CD4-positive, alpha-beta T cell (primary cell): ENCODE measurements at places on chromosomes 2 and 18.

GRCh38 chr2:209138079-209138478, 285.8 kb upstream of the MAP2 start:
- DNase-seq, result no peak

DNA sequence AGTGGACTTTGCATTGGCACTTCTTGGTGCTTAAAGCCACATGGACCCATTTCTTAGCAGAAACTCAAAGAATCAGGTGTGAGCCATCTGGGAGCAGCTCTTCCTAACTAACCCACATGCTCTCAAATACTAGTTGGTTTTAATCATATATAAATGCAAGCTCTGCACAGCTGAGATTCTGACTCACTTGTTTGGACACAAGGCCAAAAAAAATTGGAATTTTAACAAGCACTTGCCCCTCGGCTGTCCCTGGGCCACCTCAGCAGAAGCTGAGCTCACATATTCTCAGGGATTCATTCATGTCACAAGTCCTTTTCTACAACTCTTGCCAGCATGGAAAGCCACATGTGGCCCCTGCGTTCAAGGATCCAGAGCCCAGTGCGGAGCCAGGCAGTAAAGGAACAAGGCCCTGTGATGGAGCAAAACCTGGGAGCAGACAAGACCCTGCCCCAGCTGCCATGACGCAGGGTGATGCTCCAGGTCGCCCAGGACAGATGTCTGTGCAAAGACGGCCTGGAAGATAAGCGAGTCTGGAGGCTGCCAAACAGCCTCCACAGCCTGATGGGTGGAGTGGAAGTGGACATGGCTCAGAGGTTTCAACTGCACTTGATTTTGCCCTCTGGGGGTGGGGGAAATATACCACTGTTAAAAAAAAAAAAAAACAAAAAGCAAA, 266.5 kb downstream of the EIPR1 start:
- no peak for DNase-seq

DNA sequence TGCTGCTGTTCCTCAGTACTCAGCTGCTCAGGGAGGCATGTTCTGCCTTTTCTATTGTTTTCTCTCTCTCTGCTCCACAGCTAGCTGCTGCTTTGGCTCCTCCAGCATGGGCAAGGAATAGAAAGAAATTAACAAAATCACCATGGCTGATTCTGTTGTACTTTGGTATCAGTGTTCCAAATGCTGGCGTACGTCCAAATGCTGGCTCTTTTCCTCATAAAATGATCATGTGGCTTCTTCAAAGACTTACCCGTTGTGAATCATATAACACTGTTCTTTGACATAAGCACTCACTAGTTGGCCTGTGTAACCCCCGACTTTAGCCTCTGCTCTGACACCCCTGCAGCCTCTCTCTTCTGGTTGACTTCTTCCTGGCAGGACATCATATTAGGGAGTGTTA, 547.6 kb downstream of the CPS1 start:
- DNase-seq, result no peak

- DNase-seq, result no peak
These were observed 128.3 kb upstream of the ETAA1 start for GRCh38 chr2:67268797-67269196.

- DNase-seq, result no peak
These were observed 344.2 kb downstream of the ERBB4 start for GRCh38 chr2:212194396-212194795.

DNA sequence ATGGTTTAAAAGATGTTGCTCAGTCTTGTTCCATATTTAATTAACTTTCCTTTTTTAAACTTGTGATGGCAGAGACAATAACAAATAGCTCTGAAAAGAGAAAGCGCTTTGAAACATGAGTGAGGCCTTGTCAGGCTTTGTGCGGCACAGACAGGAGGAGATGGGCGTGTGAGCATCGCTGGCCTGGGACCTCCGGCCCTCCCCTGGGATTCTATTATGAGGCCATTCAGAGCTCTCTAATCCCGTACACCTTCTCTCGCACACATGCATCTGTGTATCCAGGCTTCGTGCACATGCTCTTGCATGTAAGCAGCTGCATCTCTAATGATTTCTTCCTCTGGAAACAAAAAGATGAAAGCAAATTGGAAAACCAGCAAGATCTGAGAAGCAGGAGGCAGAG, 313.7 kb downstream of the ZNF521 start:
- DNase-seq, result no peak

DNA sequence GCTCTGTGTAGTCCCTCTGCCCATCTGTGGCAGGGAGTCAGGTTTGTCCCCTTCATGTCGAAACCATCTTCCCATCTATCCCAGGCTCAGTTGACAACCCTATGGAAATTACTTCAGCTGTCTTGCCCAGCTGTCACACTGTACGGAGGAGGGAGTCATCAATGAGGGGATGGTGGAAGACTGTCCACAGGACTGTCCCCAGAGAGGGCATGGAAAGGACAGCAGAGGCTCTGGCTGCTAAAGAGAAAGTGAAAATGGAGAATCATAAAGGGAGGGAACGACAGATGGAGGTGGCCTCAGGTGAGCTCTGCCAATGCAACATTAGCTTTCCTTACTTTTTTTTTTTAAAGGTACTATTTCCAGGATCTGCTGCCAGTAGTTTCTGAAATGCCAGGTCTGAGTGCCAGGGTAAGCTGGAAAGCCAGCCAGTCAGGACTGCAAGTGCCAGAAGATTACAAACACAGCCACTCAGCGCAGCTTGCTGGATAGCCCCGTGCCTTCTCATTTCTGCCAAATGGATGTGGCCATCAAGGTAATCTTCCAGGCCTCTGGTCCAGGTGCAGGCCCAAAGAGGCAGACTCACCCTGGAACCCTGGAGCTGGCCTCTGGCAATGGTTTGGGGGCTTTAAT, 192.8 kb downstream of the AGPS start:
- no peak for DNase-seq

DNA sequence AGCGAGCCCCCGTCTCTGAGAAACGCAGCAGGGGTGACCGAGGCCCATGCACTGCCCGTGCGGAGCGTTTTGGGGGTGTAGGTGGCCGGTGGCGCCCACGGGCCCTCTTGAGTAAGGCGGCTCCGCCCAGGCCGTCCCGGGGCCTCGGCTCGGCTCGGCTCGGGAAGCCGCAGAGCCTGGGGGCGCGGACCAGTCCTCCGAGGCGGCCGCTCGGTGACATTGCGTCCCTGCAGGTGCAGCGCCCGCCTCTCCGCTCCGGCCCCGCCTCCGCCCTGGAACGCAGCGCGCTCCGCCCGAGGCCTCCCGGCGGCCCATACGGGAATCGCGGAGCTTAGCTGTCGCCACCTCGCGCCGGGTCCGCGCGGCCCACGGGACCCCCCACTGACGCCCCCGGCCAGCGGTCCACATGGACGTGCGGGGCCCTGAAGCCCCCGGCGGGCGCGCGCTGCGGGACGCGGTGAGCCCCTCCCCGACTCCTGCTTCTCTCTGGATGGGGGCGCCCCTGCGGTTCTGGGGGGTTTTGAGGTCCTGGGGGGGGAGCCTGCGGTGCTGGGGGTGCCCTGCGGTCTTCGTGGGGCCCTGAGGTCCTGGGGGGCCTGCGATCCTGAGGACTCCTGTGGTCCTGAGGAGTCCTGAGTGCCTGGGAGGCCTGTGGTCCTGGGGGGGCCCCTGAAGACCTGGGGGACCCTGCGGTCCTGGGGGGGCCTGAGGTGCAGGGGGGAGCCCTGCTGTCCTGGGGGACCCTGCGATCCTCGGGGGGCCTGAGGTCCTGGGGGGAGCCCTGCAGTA, at the start of gene HSBP1L1:
TSS of gene HSBP1L1 (plus strand) at position 314 of the 789 bp plus-strand sequence. CDS start at position 407, 93 bp downstream.
- peak; percentile 68 for DNase-seq

- DNase-seq, result no peak
These were observed 211.0 kb downstream of the KCNE4 start for GRCh38 chr2:223262946-223263345.

DNA sequence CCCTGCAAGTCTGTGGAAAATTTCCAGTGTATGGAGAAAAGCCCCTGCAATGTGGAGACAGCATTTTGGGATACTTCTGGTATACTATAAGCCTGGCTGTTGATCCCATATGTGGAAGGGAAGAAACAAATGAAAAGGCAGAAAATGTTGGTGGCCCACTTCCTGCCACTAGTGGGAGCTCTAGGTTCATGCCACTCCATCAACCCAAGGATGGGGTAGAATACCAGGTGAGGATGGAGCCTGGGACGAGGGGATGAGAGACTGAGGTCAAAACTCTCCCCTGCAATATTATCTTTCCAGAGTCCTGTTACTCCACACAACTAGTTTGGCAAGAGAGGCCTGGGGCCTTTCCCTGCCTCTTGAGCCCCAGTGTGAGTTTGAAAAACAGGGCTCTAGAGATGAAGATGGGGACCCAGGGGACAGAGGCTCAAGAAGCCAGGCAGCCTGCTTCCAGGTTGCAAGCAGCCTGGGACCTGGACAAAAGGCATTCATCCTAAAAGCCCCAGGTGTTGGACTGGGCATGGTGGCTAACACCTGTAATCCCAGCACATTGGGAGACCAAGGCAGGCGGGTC, 31.9 kb downstream of the BMP10 start:
- no peak for DNase-seq

GRCh38 chr18:3427944-3428343, 22.0 kb upstream of the TGIF1 start:
- DNase-seq, result no peak

- DNase-seq, result no peak
These were observed 4.3 kb upstream of the HAAO start for GRCh38 chr2:42796427-42797248.

- no peak for DNase-seq
These were observed 120.0 kb upstream of the FSIP2 start for GRCh38 chr2:185618625-185619024.
